ENCODE measurements at places on chromosomes 5 and 9.

GRCh38 chr5:39452846-39453245 is 28.1 kb upstream of the DAB2 start:
- DNase-seq, result no peak

DNA sequence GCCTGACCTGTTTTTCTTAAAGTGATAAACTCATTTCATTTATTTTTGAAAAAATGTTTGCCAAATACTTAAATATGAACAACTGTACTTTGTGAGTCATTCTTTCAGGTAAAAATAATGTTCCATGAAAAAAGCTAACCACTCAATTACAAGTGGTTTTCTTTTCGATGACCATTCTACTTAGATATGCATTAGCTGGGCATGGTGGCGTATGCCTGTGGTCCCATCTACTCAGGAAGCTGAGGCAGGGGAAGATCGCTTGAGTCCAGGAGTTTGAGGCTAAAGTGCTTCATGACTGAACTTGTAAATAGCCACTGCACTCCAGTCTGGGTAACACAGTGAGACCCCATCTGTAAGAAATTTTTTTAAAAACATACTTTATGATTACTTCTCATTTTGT is 4.0 kb upstream of the WDR70 start:
- DNase-seq, result no peak

GRCh38 chr9:116933251-116933650 is 246.1 kb downstream of the TRIM32 start:
- DNase-seq, result no peak

DNA sequence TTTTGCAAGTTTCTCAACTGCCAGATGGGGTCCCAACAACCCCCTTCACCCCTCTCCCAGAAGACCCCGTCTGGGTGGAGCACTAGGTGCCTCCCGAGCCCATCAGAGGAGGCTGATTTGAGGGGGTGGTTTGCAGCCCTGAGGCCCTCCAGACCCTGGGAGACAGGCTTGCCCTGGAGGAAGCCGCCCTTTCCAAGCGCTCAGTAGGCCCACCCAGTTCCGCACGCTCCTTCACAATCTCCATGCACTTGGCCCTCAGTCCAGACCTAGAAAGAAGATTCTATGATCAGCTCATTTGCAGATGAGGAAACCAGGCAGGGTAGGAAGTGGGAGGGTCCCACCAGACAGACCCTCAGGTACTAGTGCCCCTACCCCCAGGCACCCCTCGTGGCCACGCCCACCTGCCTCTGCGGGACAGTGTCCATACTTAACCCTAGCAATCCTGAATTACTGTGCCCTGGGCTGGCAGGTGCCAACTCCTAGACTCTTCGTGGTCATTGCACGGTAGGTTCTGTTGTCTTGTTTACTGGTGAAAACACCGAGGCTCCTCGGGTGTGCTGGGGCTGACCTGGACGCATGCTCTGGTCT is 22.3 kb downstream of the OR2V1 start:
- no peak for DNase-seq

DNA sequence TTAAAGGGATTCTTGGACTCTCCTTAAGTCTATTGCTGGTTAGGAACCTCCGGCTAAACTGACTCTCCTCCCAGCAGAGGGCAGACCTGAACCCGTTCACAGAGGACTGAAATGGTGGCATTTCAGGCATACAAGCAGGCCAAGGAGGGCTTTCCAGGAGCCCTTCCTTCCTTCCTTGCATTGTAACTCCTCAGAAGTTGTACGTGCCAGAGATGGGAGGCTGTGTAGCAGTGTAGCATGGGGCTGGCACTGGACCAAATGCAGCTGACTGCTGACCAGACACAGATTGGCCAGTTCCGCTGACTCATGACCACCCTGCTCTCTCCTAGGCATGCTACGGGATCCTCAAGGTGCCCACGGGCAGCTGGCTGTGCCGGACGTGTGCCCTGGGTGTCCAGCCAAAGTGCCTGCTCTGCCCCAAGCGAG is 36.4 kb downstream of the JADE2 start:
- DNase-seq, result no peak

Measured in activated CD4-positive, alpha-beta T cell treated with anti-CD3 and anti-CD28 coated beads, Interleukin-2, amount 50 U/mL, for 1 hour (primary cell).